Fibroblast of lung (primary cell): ENCODE measurements at places on chromosomes 12 and 14.
A peak's percentile ranks its signal among the peaks of the same experiment; 100 is the strongest.

DNA sequence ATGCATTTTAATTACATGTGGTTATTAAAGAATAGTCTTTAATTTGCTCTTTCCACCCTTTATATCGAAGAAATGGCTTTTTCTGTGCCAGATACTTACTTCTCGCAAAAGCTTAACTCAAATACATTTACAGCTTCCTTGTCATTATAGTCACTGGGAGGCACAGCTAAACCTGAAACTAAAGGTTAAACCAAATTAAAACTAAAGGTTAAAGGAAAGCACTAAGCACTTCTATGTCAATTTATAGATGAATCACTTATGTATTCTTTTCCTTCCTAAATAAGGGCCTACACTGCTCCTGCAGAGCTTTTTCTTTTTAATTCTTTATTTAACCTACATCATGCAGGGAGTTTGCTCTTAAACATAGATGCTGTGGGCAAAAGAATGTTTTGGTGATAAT is 9.1 kb downstream of the C14orf93 start:
- no peak for DNase-seq

DNA sequence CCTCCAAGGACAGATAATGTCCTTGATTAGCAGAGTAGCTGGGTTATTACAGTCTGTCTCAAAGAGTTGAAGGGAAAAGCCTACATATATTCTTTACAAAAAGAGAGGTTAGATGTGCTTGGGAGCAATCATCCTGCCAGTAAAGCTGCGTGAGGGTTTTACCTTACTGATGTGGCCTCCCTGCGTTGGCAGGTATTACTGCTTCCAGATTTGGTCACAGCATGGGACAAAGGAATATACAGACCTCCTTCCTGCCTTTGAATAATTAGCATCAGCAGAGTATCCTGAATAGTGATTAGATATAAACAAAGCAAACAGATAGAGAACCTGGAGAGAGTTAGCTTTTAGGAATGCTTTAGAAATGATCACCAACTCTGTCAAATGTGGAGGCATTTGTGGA is 69.6 kb downstream of the TMTC2 start:
- DNase-seq: no peak

DNA sequence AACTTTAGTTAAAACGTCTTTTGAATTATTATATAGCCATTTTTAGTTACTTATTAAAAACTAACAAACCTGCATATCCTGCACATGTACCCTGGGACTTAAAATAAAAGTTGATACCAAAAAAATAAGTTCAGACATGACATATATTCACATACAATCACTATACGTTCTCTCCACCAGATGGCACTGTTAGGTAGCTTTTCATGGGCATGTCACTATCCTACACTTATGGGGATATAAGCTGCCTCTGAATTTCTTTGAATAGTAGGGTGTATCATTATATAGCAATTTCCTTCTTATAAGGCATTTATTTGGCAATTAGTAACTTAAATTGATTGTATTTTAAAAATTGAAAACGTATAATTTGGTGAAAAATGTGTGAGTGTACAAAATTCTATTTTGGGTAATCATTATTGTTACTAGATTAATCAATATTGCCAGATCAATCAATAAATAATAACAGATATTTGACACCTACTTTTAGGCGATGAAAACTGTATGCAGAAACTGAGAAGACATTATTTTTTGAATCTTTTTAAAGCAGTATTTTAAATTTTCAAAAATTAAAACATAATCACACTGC is 31.8 kb upstream of the OR10A7 start:
- DNase-seq: peak; percentile 62

DNA sequence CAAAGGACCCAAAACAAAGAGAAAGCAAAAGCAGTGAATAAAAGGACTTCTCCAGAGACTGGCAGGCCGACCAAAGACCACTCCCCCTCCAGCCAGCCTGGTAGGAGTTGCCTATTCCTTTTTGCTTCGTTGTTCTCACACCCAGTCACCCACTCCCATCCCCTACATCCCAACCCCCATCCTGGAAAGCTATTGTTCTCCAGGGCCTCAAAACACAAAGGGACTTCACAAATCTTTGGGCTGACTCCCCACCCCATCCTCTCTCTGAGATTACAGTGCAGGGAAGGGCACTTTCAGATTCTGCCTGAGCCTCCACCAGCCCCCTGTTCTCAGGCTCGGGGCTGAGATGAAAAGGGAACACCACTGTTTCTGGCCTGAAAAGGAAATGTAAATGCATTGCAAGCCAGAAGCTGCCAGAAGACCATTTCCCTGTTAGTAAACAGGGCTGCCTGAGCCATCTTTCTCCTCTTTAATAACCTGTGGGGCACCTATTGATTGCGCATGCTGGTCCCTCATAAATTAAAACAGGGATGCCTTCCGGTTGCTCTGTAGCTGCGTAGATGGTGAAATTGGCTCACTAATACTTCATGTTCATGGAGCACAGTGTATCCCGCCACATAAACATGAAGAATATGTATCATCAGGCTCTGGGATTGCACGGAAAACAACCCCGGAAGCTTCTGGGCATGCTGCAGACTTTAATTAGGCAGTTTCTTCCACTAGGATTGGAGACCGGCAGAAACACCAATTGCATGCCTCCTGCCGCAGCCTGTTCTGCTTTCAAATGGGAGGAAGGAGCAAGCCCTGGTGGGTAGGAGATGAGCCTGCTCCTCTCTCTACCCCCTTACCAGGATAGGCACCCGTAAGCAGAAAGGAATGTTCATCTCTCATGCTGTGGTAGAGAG is 130.3 kb upstream of the FUT8 start:
- DNase-seq: peak; percentile 93

GRCh38 chr12:50120953-50121352 is 8.9 kb downstream of the COX14 start:
- DNase-seq: no peak

- no peak for DNase-seq
These were observed 19.6 kb downstream of the HCFC2 start for GRCh38 chr12:104083769-104084475.

- DNase-seq: peak; percentile 100
These were observed 250.5 kb downstream of the DPF3 start for GRCh38 chr14:72643317-72643801.

- DNase-seq: no peak
These were observed 38.5 kb downstream of the GLRX5 start for GRCh38 chr14:95573313-95573712.

- no peak for DNase-seq
These were observed 101.1 kb downstream of the PLEKHG7 start for GRCh38 chr12:92803903-92804302.

DNA sequence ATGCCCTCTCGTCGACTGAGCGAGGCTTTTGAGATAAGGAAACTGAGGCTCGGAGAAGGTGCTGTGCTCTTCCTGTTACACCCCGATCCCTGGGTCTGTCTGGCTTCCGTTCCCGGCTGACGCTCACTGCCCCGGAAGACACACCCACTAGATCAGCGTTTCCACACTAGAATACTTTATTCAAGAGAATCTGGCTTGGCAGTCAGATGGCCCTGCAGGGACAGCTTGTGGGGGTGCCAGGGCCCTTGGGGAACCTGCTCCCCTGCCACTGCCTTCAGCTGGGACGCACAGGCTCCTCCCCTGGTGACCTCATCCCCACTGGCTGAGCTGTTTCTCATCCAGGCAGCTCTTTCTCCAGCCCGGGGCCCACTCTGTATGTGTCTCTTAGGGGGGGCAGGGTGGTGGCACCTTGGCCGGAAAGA is 13.7 kb downstream of the PGF start:
- DNase-seq: peak; percentile 40

DNA sequence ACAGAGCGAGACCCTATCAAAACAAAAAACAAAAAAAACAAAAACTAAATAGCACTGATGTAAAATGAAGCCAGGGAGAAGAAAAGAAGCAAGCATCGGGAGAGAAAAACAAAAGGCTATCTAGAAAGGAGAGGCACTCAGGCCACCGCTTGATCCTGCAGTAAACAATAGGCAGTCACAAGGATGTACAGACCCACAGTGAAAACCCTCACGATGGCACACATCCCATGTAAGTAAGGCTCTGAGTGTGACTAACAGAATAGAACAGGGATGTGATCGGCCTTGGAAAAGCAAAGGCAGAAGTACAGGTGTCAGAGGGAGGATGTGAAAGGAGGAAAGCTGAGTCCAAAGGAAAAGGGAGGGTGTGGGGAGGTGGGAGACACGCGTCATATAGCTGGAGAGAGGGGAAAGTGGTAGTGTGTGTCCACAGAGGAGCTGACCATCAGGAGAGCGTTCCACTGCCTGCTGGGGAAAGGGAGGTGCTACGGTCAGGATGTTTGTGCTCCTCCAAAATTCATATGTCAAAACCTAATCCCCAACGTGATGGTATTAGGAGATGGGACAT is 31.5 kb downstream of the CAMKK2 start:
- no peak for DNase-seq

DNA sequence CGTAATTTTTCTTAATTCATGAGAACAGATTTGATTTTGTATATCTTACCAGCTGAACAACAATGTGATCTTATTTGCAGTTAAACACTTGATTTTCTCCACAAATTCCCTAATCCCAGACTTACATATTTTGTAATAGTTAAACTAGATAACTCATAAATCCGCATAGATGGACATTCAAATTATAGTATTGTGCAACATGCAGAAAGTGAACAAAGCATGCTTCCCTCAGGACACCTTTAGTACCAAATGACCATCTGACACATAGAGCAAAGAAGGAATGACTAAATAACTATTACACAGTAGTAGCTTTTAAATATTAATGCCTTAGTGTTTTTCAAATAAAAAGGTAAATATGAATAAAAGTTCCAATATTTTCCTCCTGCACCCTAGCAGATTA is 88.9 kb downstream of the PAWR start:
- no peak for DNase-seq

DNA sequence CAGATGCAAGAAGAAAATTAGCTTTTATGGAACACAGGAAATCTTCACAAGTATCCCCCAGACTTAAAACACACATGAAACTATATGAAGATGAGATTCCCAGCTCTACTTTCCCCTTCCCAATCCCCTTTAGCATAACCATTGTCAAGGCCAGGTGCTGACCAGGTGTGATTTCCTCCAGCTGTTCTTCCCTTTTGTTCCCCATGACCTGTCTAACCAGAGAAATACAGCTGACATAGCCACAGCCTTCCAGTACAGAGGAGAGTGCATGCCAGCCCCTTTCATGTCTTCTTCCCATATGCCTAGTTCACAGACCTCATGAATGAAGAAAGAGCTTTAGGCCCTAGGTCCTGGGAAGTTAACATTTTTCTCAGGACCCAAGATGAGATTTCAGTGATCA is 43.5 kb upstream of the FKBP4 start:
- DNase-seq: no peak

- DNase-seq: peak; percentile 25
These were observed 25.7 kb downstream of the RAB21 start for GRCh38 chr12:71780237-71780822.

DNA sequence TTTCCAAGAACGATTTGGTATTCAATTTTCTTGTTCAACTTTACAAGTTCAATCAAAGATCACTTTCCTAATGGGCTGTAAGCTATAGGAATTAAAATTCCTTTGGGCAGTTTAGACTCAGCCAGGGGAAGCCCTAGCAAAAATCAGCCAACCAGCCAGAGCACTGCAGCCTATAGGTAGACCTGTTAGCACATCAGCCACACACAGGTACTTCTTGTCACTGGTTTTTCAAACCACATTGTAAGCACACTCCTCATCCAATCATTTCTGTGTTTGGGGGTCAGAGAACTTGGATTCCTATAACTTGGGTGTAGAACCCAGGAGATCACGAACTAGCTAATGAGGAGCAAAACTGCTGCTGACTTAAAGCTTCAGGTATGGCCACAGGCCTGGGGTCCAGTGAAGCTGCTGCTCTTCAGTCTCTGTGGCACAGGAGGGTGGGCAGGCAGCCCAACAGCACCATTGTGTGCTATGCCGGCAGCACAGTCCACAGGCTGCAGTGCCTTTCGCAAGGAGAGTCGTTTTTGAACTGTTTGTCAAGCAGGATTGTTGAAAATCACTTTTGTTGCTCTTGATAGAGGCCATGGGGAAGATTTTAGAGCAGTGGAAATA is 87.3 kb upstream of the RFX4 start:
- no peak for DNase-seq

- no peak for DNase-seq
These were observed 207.7 kb downstream of the BCAT1 start for GRCh38 chr12:24741216-24741615.

GRCh38 chr12:91819132-91819447 is 326.6 kb downstream of the BTG1 start:
- DNase-seq: peak; percentile 19

DNA sequence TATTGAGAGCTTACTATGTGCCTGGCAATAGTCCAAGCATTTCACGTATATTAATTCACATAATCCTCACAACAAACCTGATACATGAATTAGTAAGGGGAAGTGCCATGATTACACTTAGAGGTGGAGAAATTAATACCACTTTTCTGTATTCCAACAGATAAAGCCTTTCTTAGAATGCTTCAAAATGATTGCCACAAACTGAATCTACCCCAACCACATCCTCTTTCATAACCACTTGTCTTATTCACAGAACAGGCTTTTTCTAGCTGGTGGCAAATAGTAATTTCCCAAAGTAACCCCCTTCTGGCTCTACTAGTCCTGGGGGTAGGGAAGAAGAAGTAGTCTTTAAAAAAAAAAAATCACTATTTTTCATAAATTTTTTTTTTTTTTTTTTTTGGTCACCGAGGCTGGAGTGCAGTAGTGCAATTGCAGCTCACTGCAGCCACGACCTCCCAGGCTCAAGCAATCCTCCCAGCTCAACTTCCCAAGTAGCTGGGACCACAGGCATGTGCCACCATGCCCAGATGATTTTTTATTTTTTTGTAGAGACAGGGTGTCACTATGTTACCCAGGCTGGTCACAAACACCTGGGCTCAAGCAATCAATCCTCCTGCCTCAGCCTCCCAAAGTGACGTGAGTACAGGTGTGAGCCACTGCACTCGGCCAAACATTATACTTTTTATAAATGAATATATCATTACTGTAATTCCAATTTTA is 59.0 kb upstream of the ARID2 start:
- no peak for DNase-seq

- peak; percentile 81 for DNase-seq
These were observed 5.8 kb upstream of the TBPL2 start for GRCh38 chr14:55446127-55446736.

DNA sequence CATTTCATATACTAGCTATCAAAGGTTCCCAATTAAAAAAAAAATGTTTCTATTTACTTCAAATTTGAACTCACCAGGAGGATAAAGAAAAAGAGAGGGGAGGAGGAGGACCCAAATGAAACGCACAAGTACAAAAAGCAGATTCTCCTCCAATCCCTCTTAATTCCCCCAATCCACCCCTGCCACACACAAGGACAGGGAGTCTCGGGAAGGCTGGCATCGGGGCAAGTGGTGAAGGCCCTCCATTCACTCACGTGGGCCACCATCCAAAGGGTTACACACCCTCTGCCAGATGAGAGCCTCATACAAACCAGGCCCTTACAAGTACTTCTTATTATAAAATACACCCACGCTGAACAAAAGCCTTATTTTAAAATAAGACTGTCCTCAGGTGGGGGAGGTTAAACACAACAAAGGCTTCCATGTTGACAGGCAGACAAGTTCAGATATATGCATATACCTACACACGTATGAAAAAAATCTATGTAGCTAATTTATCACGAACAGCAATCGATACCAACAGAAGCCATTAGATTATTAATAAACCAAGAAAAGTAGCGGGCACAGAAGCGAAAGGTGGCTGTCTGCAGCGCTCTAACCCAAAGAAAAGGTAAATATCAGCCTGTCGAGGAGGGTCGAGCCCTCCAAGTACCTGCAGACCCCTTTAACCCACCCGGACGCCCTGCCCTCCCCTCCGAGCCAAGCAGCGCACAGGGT is 1.5 kb downstream of the ATP2B1 start:
- DNase-seq: peak; percentile 26

- no peak for DNase-seq
These were observed 716.8 kb downstream of the LRFN5 start for GRCh38 chr14:42323426-42323825.

- DNase-seq: no peak
These were observed 197.7 kb upstream of the CCDC196 start for GRCh38 chr14:66288511-66288910.
